NCI-H82 (cell line): ENCODE measurements at places on chromosomes 7 and 10.

DNA sequence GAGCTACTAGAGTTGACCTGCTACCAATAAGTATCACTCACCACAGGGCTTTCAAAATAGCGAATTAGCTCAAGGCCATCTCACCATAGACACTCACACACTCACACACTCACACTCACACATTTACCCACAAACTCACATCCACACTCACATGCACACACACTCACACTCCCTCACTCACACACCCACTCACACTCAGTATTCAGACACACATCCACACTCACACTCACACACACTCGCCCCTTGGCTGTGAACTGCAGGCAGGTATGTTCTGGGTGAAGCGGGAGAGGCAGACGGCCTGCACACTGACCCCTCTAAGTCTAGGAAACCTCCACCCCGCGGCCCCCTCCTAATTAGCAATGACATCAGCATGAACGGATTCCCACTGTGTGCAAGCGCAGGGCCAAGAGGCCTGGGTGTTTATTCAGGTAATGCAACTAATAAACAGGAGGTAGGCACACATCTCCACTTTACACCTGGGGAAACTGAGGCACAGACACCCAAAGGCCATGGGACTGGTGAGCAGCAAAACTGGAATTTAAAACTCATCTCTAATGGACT lies 94.6 kb downstream of the ADARB2 start:
- no peak for DNase-seq

DNA sequence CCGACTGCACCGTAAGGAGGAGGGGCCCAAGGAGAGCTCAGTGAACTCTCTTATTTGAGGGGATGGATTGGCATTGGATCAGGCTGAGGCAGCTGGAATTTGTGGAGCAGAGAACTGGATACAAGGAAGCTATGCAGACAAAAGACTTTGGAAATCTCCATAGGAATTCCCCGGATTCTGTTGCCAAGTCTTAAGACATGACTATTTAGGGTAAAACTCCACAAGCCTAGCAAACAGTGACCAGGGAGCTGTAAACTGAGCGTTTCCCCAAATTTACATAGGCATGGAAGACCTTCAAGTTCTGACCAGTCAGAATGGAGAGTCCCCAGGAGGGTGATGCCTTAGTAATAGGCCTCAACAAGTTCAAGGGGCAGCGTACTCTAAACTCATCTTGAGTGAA lies 82.5 kb upstream of the PCBD1 start:
- DNase-seq, result no peak

DNA sequence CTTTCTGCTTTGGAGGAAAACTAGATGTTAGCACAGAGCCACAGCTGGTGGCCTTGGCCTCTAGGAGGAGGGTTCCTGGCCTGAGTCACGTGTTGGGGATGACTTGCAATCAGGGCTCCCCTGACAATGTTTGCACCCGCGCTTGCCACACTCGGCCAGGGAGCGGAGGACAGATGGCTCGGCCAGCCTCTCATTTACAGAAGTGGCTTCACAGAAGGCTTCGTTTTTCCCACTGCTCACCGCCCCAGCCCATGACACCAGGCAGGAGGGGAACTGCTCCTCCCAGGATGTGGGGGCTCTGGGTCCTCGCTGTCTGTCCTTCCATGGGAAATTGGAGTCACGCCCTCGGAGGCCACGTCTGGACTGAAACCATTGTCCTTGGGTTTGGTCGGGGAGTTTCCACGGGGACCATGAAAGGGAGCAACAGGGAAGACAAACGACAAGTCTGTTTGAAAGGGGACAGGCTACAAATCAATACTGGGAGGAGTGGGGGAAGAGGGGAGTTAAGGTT lies 49.6 kb upstream of the UBE3C start:
- DNase-seq, result no peak

GRCh38 chr7:158500651-158501052 lies 87.0 kb downstream of the PTPRN2 start:
- DNase-seq, result no peak

DNA sequence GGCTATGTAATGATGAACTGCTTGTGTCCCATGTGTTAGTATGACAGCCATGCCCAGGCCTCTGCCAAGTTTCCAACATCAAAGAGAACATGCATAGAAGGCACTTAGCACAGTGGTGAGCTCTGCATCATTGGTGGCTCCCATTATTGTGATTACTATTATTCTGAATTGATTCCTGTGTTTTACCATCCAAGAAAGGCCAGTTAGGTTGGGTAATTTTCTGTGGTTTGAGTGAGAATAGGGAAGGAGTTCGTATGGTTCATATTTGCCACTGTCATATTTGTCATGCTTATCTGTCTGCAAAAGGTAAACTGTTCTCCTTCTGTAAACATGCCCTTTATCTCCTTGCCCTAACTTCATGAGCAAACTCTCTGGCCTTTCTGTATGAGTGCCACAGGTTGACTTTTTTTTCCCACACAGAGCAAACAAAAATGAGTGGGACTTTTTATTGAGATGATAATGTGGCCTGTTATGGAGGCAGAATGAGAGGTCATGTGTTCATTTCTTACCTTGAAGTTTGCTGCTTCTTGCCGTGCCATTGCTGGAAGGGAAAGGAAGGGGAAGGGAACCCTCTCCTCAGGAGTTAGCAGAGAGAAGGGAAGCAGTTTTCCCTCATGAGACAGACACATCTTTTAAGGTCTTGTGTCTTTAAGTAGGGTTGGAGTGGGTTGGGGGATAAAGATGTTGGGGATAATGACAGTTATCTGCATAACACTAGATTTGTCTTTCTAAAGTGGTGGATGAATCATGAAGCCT lies 301.9 kb downstream of the LRMDA start:
- no peak for DNase-seq

DNA sequence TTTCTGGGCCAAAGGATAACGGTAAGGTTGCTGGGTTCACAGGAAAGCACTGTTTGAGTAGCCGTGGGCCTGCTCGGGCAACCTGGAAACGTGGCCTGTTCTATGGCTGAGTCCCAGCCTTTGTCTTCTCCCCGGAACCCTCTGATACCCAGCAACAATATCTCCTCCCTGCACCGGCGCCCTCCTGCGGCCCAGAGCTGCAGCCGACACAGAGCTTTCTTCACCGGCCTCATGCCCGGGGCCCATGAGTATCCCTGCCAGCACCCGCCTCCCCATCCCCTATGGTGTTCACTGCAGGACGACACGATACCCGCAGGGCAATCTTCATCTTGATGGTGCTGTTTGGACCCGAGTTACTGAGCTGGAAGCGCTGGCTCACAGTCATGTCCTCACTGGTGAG lies 38.6 kb upstream of the NCAPG2 start:
- DNase-seq, result no peak

DNA sequence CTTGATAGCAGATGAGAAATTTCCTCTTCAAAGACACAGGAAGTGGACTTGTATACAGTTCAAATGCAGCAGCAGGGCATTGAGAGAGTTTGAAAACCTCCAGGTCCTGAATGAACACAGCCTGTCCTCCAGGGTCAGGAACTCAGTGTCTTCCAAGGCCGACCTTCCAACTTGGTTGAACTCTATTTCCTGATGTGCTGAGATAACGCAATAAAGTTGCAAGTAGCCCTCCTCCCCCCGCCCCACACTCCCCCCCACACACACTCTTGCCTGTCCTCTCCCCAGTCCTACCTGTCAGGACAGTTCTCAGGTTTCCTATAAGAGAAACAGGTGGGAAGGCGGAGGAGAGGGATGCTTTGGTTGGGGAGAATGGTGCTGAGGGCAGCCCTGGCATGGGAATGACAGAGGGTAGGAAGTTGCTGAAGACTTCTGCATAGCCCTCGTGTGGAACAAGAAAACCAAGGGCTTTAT lies 90.0 kb downstream of the CCDC71L start:
- no peak for DNase-seq

DNA sequence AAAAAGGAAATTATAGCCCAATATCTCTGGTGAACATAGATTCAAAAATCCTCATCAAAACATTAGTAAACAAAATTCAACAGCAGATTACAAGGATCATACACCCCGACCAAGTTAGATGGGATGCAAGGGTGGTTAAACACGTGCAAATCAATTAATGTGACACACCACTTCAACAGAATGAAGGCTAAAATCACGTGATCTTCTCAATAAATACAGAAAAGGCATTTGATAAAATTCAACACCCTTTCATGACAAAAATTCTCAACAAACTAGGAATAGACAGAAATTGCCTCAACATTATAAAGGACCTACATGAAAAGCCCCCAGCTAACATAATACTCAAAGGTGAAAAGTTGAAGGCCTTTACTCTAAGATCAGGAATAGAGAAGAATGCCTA lies 590.8 kb upstream of the FZD8 start:
- no peak for DNase-seq

- DNase-seq, result no peak
Observed at GRCh38 chr7:74489997-74490945, 36.6 kb downstream of the GTF2IRD1 start.

DNA sequence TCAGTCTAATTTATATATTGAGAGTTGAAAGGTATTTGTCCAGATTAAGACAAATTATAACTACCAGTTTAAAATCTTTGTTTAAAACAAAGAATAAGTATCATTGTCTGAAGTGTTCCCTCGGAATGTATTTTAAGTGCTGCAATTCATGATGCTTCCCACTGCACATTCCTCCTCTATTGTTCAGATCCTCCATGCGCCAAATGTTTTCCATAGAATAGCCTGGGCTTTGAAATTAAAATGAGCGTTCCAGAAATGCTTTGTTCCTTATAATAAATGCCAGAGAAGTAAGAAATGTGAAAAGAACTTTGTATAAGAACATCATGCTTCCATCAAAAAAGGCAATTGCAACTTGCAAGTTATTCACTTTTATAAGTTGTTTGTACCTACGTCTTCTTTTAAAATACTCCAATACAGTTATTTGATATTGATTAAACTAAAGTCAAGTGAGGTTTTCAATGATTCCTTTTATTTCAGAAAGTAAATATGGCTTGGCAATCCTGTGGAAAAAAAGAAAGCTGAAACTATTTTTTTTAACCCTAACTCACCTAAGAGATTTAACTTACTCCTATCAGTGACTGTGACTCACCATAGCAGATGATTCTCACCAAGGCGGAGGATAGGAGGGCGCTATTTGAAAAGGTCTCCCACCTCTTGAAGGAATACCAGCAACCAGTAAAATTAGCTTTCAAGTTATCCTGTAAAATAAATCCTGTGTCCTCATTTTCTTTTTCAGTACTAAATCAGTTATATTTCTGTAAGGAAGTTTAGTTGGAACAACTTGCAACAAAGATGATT lies 85.8 kb downstream of the CTNNA3 start:
- DNase-seq, result no peak

DNA sequence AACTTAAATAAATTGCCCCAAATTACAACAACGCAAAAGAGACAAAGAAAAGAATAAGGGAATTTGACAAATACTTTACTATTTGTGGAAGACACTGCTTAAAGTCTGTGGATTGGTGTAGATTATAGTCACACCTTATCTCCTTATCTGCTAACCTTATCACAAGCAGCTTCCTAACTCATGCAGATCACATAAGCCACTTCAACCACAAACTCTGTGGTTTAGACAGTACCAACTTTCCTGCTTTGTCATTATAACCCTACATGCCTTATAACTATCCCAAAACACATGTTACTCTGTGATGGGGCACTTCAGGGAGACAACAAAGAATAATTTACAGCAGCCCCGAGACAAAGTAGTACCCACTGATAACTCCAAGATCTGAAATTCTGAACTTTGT lies 41.5 kb upstream of the PPP3CB start:
- no peak for DNase-seq

DNA sequence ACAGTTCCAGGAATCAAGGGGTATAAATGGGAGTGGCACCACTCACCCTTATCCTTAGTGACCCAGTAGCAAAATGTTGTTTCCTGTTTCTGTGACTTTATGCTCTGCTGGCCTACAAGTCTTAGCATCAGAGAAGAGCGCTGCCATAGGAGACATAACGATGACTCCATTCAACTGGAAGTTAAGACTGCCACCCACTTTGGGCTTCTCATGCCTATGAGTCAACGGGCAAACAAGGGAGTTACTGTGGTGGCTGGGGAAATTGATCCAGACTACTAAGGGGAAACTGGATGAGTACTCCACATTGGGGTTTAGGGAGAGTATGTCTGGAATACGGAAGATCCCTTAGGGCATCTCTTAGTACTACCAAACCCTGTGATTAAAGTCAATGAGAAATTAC lies 40.6 kb upstream of the PIK3CG start:
- no peak for DNase-seq

DNA sequence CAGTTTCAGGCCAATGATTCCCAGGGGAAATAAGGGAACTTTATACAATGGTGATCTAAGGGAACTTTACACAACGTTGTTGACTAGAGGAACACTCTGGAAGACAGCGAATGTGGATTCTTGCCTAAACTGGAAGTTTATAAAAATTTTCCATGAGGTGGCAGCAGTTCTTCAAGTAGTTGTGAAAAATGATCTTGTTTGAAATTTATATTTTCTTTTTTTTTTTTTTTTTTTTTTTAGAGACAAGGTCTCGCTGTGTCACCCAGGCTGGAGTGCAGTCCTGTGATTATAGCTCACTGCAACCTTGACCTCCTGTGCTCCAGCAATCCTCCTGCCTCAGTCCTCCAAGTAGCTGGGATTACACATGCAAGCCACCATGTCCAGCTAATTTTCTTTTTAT lies 32.1 kb upstream of the GTF2I start:
- DNase-seq, result no peak

- DNase-seq, result no peak
Observed at GRCh38 chr10:25063157-25063556, 46.7 kb downstream of the THNSL1 start.

DNA sequence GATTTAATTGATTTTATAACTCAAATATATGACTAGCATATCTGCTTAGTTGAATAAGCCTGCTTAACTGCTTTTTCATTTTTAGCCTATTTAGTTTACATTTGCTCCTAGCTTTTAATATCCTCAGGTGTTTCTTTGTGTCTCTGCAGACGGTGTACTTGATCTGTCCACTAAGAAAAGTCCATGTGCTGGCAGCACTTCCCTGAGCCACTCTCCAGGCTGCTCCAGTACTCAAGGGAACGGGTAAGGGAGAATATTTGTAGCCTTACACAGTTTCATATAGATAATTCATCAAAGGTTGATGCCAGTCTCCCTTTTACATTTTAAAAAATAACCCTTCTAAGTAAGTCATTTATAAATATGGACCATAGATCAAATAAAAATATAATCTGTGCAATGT lies 119.9 kb downstream of the LCOR start:
- DNase-seq, result no peak

- DNase-seq, result no peak
Observed at GRCh38 chr7:78967046-78967445, 486.4 kb downstream of the MAGI2 start.

DNA sequence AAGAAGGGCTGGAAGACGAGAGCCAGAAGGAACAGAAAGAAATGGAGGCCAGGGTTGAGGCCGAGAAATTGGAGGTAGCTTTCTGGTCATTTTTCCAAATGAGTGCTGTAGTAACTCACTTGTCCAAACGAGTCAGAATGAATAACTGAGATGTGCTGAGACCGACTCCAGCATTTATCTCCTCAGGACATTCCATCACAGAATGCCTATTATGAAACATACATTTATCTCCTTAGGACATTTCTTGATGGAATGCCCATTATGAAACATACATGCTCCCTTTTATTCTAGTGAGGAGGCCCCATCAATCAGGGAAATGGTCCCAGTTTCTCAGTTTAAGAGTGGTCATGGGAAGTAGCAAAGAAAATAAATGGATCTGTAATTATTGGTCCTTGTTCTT lies 16.5 kb downstream of the AVL9 start:
- DNase-seq, result no peak

GRCh38 chr10:81662837-81663236 lies 212.2 kb upstream of the NRG3 start:
- DNase-seq, result no peak

- no peak for DNase-seq
Observed at GRCh38 chr7:102122026-102122425, 164.6 kb upstream of the SH2B2 start.

- DNase-seq, result no peak
Observed at GRCh38 chr7:108028111-108028510, 25.1 kb upstream of the LAMB1 start.
